ENCODE measurements at places on chromosomes 12 and 14.

GRCh38 chr12:112969547-112970306, 8.6 kb upstream of the OAS2 start:
- no peak for DNase-seq

- DNase-seq = peak; percentile 68
These were observed 39.9 kb downstream of the LTBP2 start for GRCh38 chr14:74571901-74572725.

GRCh38 chr12:54197431-54197909, 8.7 kb upstream of the SMUG1 start:
- no peak for DNase-seq

DNA sequence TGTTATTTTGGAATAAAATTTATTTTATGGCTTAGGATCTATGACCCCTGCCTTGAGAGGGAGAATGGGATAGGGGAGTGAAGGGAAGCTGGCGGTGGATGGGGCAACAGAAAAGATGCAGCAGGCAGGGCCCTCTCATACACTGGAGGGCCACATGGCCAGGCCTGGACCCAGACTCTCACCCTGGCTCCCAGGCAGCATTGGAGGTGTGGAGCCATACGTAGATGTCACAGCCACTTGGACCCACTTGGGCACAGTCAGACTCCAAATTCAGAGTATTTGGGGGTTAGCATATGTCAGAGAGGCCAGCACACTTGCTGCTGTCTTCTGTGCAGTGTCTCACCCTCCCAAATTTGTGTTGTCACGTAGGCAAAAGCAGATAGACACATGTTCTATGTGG, 6.5 kb downstream of the NAB2 start:
- DNase-seq = no peak

- DNase-seq = no peak
These were observed 4.2 kb upstream of the PLEKHA5 start for GRCh38 chr12:19125325-19125724.

GRCh38 chr12:7017870-7018349, 366 bp downstream of the LPCAT3 start:
- no peak for DNase-seq

DNA sequence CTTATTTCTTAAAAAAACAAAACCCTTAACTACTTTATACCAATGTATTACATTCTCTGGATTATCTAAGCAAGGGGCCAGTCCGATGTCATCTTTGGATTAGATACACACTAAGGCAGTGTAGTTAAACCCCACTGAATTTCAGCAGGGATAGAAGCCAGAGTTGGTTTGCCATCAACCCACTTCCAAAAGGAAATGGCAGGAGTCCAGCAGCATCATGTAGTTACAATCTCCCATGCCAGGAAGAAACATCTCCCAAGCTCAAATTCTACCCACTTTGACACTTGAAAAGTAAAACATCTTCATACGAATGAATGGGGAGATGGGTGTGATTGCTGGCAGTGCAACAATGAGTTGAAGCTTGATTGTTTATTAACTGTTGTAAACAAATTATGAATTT, 203.5 kb upstream of the PLXNC1 start:
- no peak for DNase-seq

- DNase-seq = no peak
These were observed 17.6 kb downstream of the KERA start for GRCh38 chr12:91040096-91040755.

DNA sequence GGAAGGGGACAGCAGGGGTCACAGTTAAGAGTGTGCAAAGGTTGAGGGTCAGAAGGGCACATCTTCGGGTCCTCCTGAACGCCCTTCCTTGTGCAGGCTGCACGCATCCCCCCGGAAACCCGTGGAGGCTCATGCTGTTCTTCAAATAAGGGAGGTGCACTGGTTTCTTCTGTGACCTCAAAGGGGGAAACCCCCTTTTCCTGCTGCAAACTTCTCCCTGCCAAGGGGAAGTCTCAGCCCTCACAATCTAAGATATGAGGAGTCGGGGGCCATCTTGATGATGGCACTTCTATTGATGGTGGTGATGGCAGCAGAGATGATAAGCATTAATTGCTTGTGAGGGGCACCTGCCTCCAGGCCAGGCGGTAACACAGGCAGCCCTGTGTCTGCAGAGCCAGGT, 40.0 kb downstream of the ISCA2 start:
- no peak for DNase-seq

DNA sequence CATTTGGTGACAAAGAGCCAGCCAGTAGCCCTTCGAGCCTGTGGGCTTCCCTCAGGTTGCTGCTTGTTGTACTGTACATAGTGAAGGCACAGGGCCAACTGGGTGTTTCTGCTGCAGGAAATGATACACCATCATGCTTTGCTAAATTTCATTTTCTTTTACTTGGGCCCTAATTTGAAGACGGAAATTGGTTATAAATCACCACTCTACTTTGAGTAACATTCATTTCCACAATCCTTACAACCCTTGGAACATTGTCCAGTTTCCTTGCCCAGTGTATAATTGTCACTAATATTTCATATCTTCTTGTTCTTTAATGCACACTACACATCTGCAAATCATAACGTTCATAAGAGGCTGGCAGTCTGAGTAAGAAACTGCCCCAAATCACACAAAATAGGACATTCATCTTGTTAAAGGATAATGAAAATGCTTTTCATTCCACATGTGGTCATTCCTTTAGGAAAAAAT, 30.2 kb downstream of the MSRB3 start:
- DNase-seq = no peak

DNA sequence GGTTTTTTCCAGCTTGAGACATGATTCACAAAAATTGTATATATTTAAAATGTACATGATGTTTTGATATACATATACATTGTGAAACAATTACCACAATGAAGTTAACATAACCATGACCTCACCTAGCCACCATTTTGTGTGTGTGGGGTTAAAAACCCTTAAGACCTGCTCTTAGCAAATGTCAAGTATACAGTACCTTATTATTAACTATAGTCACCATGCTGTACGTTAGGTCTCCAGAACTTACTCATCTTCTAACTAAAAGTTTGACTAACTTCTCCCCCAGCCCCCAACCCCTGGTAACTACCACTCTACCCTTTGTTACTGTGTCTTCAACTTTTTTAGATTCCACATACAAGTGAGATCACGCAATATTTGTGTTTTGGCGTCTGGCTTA, 52.6 kb downstream of the EIF2S3B start:
- DNase-seq = no peak

GRCh38 chr14:35378425-35379233, 25.9 kb downstream of the NFKBIA start:
- no peak for DNase-seq

- DNase-seq = no peak
These were observed 290.3 kb downstream of the PAWR start for GRCh38 chr12:79400481-79400880.

- DNase-seq = no peak
These were observed 19.0 kb upstream of the GOLGA3 start for GRCh38 chr12:132847363-132848356.

DNA sequence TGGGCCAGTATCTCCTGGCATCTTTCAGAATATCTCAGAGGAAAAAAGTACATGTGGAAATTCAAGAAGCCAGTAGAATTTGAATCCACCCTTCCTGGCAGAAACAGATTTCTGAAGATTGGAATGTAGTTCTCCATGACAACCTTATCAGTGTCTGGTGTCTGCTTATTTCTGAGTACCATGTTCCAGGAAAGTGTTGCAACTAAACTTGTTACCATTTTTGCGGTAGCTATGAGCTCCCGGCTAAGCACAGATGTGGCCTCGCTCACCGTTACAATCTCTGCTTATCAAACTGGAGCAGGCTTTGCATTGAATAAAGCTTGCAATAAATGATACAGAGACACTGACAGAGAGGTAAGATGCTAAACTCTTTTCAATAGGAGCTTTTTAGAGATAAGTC, 13.0 kb upstream of the ITPR2 start:
- no peak for DNase-seq

- no peak for DNase-seq
These were observed at the start of gene ARHGEF25 for GRCh38 chr12:57611108-57611826. Gene ARHGEF25 (plus strand): TSS chr12:57611435. CDS start chr12:57611895, 460 bp downstream.

- no peak for DNase-seq
These were observed 2.1 kb upstream of the UBC start for GRCh38 chr12:124916374-124917134.

- no peak for DNase-seq
These were observed 52.4 kb downstream of the PHLDA1 start for GRCh38 chr12:75979181-75979580.

DNA sequence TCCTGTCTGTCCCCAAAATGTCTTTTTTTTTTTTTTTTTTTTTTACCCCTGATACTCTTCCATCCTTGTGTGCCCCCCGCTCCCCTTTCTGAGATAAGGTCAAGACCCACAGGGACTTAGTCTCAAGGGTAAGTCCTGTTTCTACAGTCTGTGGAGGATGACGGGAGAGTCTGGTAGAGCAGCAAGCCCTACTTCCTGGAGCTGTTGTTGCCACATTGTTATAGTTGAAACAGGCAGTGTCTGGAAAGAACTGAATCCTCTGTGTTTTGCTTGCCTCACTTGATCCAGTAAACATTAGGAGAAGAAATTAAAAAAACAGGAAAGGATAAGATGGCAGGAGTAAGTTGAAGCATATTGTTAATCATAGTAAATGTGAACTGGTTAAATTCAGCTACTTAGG, 45.5 kb downstream of the ZNF664 start:
- DNase-seq = no peak

DNA sequence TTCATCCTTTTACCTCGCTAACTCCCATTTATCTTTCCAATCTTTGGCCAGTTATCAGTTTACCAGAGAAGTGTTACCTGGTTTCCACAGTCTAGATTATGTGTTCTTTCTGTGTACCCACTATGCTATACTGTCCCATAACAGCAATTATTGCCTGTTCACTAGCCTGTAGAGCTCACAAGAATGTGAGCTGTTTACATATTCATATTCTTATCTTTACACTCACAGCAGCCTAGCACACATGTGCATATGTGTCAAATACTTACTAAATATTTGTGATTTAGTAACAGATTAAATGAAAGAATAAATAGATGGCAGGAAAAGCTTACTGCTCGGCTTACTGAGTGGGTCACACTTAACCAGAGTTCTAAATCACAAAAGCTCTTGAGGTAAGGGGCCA, 97.8 kb downstream of the NOVA1 start:
- no peak for DNase-seq

GRCh38 chr14:38837343-38838048, 265.5 kb downstream of the SEC23A start:
- DNase-seq = peak; percentile 11

- DNase-seq = no peak
These were observed 18.3 kb downstream of the DYRK4 start for GRCh38 chr12:4580281-4580688.

- DNase-seq = no peak
These were observed 309.0 kb upstream of the AMIGO2 start for GRCh38 chr12:47388712-47389111.

DNA sequence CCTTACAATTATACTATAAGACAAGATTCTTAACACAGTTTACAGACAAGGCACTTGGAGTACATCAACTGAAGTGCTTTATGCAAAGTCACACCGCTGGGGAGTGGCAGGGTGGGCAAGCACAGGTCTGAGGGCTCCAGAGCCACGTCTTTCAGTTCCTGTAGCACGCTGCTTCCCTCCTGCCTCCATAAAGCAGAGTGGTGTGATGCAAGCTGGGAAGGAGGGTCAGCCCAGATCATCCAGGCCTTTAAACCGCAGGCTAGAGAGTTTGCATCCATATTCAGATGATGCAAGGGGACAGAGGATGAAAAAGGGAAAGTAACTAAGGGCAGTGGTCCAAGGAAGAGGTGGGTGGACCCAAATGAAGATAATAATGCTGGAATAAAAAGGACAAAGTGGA, 132.6 kb downstream of the ITPR2 start:
- DNase-seq = no peak

DNA sequence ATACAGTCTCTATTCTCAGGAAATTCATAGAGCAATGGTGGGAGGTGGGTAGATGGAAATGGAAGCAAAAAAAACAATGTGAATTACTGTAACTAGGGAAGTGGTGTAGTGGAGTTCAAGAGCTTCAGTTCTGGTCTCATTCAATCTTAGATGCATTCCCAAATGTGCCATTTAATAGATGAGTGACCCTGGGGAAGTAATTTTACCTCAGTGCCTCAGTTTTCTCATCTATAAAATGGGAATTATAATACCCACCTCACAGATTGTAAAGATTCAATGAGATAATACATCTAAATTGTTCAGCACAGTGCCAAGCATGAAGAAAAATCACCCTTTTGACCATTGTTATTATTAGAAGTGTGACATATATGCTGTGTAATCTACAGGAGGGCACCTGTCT, 173.1 kb downstream of the SLC38A4 start:
- no peak for DNase-seq

DNA sequence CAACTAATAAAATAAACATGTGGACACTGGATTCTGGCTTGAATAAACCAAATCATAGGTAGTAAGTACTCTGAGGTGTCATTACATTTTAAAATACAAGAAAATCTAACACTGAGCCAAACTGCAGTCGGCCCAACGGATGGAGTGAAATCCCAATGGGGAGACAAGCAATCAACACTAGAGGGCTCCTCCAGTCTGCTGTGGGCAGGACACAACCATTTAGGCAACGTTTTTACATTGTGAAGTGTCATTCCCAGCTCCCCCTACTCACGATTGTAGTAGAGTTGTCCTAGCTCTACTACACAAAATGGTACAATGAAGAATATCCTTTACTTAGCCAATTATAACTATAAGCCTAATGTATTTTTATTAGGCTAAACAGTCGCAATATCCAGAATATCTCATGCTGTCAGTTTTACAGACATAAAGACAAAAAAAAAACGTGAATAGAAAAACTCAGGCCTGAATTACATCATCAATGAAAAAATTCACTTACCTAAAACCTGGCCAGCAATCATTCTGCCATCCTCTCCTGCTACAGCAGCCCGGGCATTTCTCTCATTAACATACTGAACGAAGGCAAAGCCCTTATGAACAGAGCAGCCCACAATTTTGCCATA, 35.7 kb downstream of the HNRNPC start:
- no peak for DNase-seq

DNA sequence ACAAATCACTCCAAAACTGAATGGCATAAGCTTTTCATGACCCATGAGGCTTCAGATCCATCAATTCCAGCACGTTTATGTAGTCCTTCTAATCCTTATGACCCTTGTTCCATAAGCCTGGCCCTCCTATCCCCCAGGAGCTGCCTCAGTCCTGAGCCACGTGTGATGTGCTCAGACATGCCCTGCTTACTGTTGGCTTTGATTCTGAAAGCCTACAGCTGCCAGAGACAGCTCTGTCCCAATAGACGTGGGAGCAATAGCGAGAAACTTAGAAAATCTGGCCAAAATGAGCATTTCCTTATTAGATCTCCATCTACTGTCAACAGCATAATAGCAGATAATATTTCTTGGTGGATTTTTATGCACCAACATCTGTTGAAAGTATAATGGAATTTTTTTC, 33.2 kb downstream of the DUSP6 start:
- DNase-seq = no peak

GRCh38 chr14:90255871-90256270, 482 bp upstream of the PSMC1 start:
- no peak for DNase-seq

DNA sequence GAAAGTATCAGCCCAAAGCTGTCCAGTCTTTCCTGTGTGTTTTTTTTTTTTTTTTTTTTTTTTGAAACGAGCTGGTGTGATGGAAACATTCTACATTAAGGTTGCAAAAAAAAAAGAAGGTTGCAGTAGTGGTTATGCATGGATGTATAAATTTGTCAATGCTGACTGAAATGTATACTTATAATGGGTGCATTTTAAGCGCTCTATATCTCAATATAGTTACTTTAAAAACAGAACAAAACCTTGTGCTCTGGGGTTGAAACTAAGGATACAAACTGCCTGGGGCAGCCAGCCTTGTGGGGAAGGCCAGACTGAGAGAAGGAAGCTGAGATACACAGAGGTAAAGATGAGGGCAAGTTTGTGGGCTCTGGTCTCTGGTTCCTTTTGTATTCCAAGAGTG, 87.3 kb upstream of the RMST start:
- DNase-seq = no peak

GRCh38 chr12:209851-210250, 4.1 kb downstream of the SLC6A12 start:
- no peak for DNase-seq
